ENCODE measurements at places on chromosomes 1 and 21. TPM values are rescaled to one million over a fixed set of nuclear protein-coding genes. Genes with fewer than 3 reads are reported as not detected.

GRCh38 chr1:207487636-207488035 is 8.3 kb upstream of the CR1 start:
- H3K27ac ChIP-seq = no peak overlapping the region
- no peaks in the 10 kb centered on the region for H3K27me3 ChIP-seq
- no peak for DNase-seq
- no peaks in the 10 kb centered on the region for H3K36me3 ChIP-seq
- H3K4me1 ChIP-seq = no peaks in the 10 kb centered on the region

DNA sequence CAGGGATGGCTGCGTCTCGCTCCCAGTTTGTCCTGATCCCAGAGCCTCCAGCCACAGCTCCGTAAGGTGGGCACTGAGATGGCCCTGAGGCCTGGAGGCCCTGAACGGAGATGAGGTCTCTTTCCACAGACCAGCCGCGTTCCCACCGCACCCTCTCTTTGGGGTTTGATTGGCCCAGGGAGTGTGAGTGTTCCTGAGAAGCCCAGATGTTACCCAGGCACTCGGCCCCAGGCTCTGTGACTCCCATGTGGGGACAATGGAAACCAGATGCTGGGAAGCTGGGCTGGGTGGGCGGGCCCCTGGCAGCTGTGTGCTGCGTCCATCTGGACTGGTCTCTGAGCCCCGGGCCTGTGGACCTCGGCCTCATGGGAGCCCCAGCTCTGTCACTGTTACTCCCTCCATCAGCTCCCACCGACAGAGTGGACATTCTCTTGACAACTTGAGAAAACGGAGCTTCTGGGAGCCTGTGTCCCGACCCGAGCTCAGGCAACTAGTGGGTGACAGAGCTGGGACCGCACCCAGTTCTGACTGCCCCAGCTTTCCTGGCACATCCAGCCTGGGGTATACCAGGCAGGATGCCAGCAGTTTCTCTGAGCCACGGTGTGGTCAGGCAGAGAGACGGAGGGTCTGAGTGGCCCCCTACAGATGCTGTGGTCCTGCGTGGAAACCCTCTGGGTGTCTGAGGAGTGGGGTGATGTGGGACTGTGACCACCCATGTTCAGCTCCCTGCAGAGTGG is 9.8 kb upstream of the COL6A1 start:
- H3K36me3 ChIP-seq = no peaks in the 10 kb centered on the region
- H3K4me3 ChIP-seq = no peak overlapping the region
- peaks cover 34% of the 10 kb centered on the region for H3K4me1 ChIP-seq
- no peak for DNase-seq
- H3K27me3 ChIP-seq = peaks cover 35% of the 10 kb centered on the region

Gene HES3
- total RNA-seq = not detected

DNA sequence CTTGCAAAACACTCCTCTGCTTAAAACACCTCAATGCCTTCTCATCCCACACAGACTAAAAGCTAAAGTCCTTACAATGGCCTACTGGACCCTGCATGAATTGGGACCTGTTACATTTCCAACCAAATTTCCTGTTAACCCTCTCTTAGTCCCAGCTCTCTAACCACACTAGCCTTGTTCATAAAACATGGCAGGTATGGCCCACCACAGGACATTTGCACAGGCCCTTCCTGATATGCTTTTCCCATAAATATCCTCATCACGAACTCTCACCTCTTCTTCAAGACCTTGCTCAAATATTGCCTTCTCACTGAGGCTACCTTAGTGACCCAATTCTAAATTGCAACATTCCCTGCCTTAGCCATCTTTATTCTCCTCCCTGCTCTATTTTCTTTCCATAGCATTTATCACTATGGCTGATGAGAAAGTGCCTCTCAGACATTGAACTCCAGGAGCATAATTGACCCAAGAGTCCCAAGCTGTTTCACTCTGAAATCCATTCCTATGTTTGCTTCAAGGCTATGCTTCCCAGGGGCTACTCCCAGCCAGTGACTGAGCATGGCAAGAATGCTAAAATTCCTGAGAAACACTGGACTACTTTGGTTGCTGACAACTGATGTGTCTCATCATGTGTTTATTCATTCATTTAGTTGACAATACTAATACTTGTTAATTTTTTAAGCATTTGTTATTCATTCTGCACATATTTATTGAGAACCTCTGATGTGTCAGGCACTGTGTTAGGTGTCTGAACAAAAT is 2.7 kb upstream of the PALMD start:
- no peak for DNase-seq
- no peak overlapping the region for H3K27ac ChIP-seq
- H3K36me3 ChIP-seq = no peaks in the 10 kb centered on the region
- no peaks in the 10 kb centered on the region for H3K4me1 ChIP-seq

GRCh38 chr21:33587792-33588484 is 546 bp downstream of the DONSON start:
- peak overlapping the region; percentile 78 for H3K27ac ChIP-seq
- no peaks in the 10 kb centered on the region for H3K27me3 ChIP-seq
- no peak for DNase-seq

Gene OVAAL
- total RNA-seq = not detected

- no peak overlapping the region for H3K4me3 ChIP-seq
- H3K4me1 ChIP-seq = no peaks in the 10 kb centered on the region
- H3K27me3 ChIP-seq = no peaks in the 10 kb centered on the region
- no peaks in the 10 kb centered on the region for H3K36me3 ChIP-seq
These were observed 14.9 kb downstream of the MAP3K7CL start for GRCh38 chr21:29145354-29145782.

Gene IL10
- 0.32 TPM for total RNA-seq

- DNase-seq = no peak
- H3K4me1 ChIP-seq = no peaks in the 10 kb centered on the region
- H3K27me3 ChIP-seq = no peaks in the 10 kb centered on the region
- H3K27ac ChIP-seq = no peak overlapping the region
- no peak overlapping the region for H3K4me3 ChIP-seq
- H3K36me3 ChIP-seq = no peaks in the 10 kb centered on the region
These were observed 263.0 kb upstream of the ZRANB2 start for GRCh38 chr1:71343686-71344416.

DNA sequence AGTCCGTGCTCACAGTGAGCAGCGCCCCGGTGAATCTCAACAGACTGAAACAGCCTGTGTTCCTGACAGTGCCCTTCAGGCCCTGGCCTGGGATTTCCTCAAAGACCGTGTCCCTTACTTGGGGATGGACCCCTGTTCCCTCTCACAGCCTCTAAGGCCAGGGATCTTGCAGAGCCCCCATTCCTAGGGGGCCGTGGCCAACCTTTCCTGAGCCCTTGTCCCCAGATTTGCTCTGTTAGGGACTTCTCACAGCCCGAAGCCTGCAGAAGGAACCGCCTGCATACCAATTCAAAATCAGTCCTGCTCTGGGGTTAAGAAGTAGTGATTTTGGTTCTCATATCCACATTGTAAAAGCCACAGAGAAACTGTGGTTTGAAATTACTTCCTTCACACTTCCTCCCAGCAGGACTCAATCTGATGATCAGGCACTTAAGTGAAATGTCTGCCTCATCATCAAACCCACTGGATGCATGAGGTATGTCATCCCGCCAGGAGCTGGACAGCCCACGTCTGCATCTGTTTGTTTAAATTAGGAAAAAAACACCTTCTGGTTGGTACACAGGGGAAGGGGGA is 14.9 kb downstream of the ABCA4 start:
- H3K36me3 ChIP-seq = no peaks in the 10 kb centered on the region
- no peaks in the 10 kb centered on the region for H3K27me3 ChIP-seq
- H3K27ac ChIP-seq = no peak overlapping the region
- no peak for DNase-seq

DNA sequence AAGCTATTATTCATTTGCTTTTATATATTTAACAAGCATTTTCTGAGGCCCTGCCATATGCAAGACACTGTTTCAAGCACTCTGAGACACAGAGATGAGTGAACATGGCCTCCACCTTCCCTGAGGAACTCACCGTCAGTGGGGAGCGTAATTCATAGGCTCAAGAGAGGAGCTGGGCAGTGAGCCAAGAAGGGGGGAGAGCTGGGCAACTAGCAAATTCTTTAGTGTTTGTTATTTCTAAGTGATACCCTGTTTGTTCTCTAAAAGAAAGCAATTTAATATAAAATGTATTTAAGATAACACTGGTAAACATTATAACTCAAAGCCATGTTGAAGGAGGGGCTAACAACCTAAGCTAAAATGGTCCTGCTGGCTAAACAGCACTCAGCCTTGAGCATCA is 119.2 kb upstream of the NGF start:
- H3K36me3 ChIP-seq = no peaks in the 10 kb centered on the region
- H3K27me3 ChIP-seq = no peaks in the 10 kb centered on the region
- no peak overlapping the region for H3K4me3 ChIP-seq
- DNase-seq = no peak
- H3K4me1 ChIP-seq = peaks cover 2% of the 10 kb centered on the region

GRCh38 chr1:145708063-145708462 is 895 bp upstream of the PDZK1 start:
- no peak overlapping the region for H3K27ac ChIP-seq
- no peaks in the 10 kb centered on the region for H3K4me1 ChIP-seq
- no peaks in the 10 kb centered on the region for H3K27me3 ChIP-seq

Gene PFKFB2
- 1.4 TPM for total RNA-seq

- H3K36me3 ChIP-seq = no peaks in the 10 kb centered on the region
- H3K4me3 ChIP-seq = no peak overlapping the region
- no peaks in the 10 kb centered on the region for H3K4me1 ChIP-seq
- no peak overlapping the region for H3K27ac ChIP-seq
- DNase-seq = no peak
These were observed 164.9 kb downstream of the DYRK1A start for GRCh38 chr21:37531431-37531932.

Gene PROK1
- total RNA-seq = not detected

- no peaks in the 10 kb centered on the region for H3K36me3 ChIP-seq
- DNase-seq = no peak
- no peaks in the 10 kb centered on the region for H3K27me3 ChIP-seq
- peaks cover 22% of the 10 kb centered on the region for H3K4me1 ChIP-seq
- no peak overlapping the region for H3K27ac ChIP-seq
- no peak overlapping the region for H3K4me3 ChIP-seq
These were observed 25.7 kb downstream of the MRPL39 start for GRCh38 chr21:25581582-25581981.

Gene GPR153
- total RNA-seq = 0.32 TPM

Gene SH2D1B
- total RNA-seq = not detected

Gene RBP7
- not detected for total RNA-seq

DNA sequence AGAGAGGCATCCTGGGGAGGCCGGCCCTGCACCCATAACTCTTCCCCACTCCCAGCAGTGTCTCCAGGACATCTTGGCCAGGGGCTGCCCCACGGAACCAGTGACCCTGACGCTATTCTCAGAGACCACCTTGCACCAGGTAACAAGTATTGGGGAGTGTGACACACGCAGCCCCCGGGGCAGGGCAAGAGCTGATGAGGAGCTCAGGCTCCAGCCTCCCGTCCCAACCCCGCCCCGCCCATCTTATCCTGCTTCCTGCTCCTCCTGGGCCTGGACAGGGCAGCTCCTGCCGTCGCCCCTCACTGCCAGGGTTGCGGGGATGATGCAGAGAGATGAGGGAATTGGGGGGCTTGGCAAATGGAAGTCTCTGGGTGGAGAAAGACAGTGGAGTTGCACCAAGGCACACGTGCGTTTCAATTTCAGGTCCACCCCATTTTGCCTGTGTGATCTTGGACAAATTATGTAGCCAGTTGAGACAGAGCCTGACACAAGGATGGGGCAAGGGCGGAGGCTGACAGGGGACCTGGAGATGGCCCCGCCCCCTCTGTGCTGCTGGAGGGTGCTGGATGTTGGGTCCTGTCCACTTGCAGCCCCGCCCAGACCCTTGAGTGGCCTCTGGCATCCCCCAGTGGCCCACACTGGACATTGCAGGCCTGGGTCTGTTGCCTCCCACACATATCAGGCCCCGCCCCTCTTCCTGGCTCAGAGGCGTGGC is 10.7 kb downstream of the CLCNKA start:
- peak; percentile 24 for DNase-seq
- H3K27me3 ChIP-seq = no peaks in the 10 kb centered on the region
- H3K4me3 ChIP-seq = no peak overlapping the region
- H3K36me3 ChIP-seq = no peaks in the 10 kb centered on the region
- H3K4me1 ChIP-seq = no peaks in the 10 kb centered on the region

DNA sequence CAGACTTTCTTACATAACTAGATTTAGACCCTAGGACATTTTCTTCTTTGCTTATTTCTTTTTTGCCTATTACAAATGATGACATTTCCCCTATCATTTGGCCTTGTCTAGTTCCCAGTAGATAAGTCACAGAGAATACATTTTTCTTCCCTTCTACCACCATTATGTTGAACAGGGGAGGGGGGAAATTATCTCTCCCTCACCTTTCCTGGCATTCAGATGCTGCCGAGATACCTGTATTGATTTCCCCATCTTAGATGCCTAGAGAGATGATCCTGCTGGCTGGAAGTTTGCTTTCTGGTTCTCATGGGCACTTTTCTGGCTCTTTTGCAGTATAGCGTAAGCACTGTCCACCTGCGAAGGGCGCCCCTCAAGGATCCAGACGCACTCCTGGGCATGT is 5.7 kb downstream of the IPO9 start:
- H3K27ac ChIP-seq = no peak overlapping the region
- H3K27me3 ChIP-seq = no peaks in the 10 kb centered on the region
- DNase-seq = no peak
- H3K36me3 ChIP-seq = no peaks in the 10 kb centered on the region

Gene NUP210L
- total RNA-seq = 0.23 TPM

Gene KLF17
- not detected for total RNA-seq

GRCh38 chr1:227192163-227192562 is 126.1 kb downstream of the CDC42BPA start:
- H3K27ac ChIP-seq = no peak overlapping the region
- no peak overlapping the region for H3K4me3 ChIP-seq
- H3K27me3 ChIP-seq = no peaks in the 10 kb centered on the region
- H3K4me1 ChIP-seq = no peaks in the 10 kb centered on the region

Gene MECR
- total RNA-seq = 17.1 TPM

DNA sequence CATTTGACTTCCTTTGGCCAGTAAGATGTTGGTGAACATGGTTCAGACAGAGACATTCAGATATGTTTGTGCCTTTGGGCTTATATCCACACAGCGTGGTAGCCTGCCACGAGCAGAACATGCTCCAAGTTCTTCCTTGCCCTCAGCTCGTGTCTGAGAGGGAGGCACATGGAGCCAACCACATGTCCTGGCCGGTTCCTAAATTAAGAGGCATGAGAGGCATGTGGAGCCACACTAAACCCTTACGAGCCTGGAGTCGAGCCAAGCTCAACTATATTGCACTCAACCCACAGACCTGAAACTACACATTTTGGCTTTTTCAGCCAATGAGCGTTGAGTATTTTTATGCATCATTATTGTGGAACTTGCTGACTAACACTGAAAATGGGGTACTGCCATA is 133.7 kb upstream of the KCNK1 start:
- no peaks in the 10 kb centered on the region for H3K4me1 ChIP-seq
- H3K27ac ChIP-seq = no peak overlapping the region
- no peaks in the 10 kb centered on the region for H3K36me3 ChIP-seq
- no peak for DNase-seq
- H3K27me3 ChIP-seq = no peaks in the 10 kb centered on the region
- H3K4me3 ChIP-seq = no peak overlapping the region
